NCI-H1694 treated with DMSO at 0.1 percent for 48 hours (cell line): ENCODE measurements at places on chromosomes 2 and 18.

- no peak for DNase-seq
Observed at GRCh38 chr2:241990466-241990865, 120.9 kb downstream of the RTP5 start.

DNA sequence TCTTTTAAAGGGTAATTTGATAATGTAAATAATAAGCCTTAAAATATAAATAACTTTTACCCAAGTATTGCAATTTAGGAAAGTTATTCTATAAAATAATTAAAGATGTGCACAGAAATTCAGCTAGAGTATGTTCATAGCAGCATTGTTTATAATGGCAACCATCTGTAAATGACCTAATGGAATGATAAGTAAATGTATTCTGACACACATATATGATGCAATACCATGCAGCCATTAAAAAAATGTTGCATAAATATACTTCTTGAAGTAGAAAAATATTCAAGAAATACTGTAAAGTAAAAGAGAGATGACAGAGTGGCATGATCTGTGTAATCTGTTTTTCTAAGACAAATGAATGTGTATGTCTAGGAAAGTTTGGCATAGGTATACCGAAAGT lies 545.7 kb downstream of the ZEB2 start:
- DNase-seq = no peak

GRCh38 chr2:152028182-152028862 lies 70.5 kb downstream of the CACNB4 start:
- no peak for DNase-seq

DNA sequence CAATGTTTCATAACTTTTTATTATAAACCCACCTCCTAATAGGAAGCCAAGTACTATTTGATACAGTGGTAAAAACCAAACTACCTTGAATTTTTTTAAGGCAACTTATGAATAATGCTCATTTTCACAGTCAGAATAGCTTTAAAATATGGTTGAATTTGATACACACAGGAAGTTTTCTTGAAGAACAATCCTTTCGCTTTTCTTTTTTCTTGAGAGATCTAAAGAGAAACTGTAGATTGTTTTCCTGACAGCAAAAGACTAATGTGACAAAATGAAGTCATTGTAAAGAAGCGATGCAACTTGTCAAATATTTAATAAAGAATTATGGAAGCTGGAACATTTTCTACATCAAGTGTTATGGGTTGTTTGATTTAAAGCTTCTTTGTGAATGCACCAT lies 227.7 kb downstream of the ALPK2 start:
- DNase-seq = no peak

DNA sequence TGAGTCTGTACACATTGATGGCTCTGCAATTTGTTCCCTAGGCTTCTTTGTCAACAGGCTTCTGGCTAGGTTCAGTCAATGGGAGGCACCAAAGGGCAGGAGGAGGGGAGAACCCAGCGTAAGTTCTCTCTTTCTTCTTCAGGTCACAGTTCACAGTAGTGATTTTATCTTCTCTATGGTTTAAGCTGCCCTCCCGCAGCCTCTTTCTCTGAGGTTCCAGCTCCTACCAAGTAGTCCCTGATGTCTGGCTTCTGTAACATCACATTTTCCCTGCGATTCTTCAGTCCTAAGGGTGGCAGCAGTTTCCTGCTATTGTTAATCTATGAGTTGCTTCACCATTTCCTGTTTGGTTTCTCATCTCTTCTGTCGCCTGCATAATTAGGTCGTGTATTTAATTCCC lies 107.4 kb downstream of the CPO start:
- no peak for DNase-seq

GRCh38 chr2:3519255-3520205 lies at the start of gene ADI1:
TSS of gene ADI1 (minus strand) at chr2:3519531. CDS start at chr2:3519487, 44 bp downstream.
- peak; percentile 88 for DNase-seq

- DNase-seq = no peak
Observed at GRCh38 chr2:179622112-179622511, 239.3 kb downstream of the ZNF385B start.

- no peak for DNase-seq
Observed at GRCh38 chr2:174970092-174970491, 35.1 kb downstream of the CHN1 start.

DNA sequence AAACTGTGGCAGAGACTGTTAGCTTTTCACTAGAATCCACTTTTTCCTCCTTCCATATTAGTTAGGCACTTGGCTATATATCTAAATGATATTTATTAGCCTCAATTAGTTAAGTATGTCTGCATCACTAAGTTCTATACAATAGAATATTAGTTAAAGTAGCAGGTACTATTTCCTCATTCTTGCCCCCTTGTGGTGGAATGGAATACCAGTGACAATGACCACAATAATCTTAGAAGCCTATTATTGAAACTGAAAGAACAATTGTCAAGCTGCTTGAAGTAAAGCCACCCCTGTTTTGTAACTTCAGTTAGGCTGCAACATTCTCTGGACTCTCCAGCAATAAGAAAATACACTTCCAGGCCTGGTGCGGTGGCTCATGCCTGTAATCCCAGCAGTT lies 476.3 kb upstream of the VWC2L start:
- DNase-seq = no peak

- DNase-seq = no peak
Observed at GRCh38 chr2:159044804-159045286, 76.4 kb downstream of the TANC1 start.

- DNase-seq = no peak
Observed at GRCh38 chr2:30287857-30288513, 56.7 kb downstream of the LBH start.

DNA sequence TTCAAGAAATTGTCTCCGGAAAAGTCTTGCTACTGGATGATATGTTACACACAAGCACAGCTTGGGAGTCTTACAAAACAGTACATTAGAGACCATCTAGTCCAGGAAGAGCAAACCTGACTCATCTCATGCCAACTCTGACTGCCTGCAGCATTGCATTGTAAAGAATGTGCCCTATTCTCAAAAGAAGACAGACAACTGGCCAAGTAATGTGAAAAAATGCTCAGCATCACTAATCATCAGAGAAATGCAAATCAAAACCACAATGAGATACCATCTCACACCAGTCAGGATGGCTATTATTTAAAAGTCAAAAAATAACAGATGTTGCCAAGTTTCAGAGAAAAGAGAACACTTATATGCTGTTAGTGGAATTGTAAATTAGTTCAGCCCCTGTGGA lies 42.7 kb upstream of the GORASP2 start:
- no peak for DNase-seq

DNA sequence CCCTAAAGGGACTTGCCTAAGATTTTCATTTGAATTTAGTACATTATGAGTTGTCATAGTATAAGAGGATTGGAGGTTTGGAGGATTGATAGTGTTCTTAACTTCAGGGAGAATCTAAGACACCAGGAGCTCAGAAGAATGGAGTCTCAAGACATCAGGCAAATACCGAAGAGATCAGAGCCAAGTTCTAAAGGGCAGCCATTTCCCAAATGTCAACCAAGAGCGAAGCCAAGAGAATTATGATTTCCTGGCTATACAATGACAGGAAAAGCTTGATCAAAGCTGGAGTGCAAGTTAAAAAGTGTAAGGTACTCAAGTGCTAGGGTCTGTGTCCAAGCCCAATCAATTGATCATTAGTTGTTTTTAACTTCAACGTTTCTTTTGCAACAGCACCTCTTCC lies 283.0 kb upstream of the FN1 start:
- DNase-seq = no peak

- DNase-seq = no peak
Observed at GRCh38 chr18:13520741-13521140, 205.6 kb downstream of the FAM210A start.

GRCh38 chr2:36697424-36698066 lies 1.0 kb downstream of the VIT start:
- DNase-seq = no peak

DNA sequence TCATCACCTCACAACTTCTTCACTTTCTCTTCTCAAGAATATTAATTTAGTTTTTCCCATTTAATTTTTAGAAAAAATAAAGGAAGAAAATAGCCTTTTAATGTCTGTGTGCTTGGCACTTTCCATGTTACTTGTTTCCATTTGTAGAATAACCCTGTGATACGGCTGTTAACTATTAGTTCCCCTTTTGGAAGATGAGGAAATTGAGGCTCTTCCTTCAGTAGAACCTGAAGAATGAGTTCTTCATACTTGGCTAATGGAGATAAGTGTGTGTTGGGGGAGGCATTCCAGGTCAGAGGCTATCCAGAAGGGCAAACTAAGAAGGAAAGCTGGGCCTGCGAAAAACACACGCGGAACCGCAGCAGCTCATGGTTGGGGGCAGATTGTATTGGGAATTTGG lies 38.3 kb downstream of the ZNF532 start:
- no peak for DNase-seq
